ENCODE measurements at places on chromosomes 2 and 18.
A peak's percentile ranks its signal among the peaks of the same experiment; 100 is the strongest.

- DNase-seq, result no peak
Measured at GRCh38 chr2:176280867-176281658, 11.8 kb downstream of the MTX2 start.

GRCh38 chr2:208571764-208572131, 165.2 kb downstream of the PTH2R start:
- DNase-seq, result no peak

DNA sequence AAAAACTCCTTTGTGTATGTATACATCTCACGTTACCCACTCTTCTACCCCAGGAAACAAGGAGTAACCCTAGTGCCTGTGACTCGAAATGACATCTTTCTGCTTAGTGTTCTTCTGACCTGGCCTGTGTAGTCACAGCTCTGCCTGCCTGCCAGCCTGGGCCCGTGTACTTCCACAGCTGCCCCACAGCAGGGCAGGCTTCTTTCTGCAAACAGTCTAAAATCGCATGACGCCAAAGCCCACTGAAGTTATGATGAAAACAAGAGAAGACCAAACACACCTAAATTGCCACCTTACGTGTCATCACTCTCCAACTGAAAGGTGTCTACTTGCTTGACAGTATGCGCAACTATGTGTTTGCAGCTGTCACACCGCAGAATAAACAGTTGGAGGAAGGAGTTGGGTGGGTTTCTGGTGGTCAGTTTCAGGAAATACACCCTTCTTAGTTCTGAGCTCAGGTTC, 1.5 kb downstream of the GAREM1 start:
- DNase-seq, result no peak

DNA sequence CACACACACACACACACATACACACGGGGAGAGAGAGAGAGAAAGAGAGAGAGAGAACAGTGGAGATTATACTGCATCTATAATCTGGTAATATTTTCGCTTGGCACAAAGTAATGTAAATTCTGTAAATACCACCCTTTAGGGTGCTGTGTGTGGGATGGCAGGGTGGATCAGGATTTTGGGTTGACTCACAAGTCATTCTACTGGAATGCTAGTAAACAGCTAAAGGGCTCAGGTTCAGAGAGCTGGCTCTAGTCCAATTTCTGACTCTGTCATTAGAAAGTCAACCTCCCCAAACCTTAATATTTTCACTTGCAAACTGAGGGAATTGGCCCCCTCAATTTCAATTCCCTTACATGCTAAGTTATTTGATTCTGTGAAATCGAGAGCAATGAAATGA, 308.3 kb downstream of the TSN start:
- no peak for DNase-seq

DNA sequence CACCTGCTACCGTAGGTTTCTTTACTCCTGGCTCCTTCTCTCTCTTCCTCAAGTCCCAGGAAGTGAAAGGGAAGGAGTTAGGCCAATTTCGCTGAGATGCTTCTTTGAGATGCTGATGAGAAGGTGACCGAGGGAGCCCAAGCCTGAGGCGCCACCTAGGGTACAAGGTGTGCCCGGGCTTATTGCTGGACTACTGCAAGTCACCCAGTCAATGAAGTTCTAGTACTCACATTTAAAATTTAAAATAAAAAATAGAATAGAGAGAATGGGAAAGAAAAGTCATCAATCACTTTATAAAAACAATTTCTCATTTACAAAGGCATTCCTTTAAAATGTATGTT, 45.3 kb downstream of the ACAA2 start:
- no peak for DNase-seq

DNA sequence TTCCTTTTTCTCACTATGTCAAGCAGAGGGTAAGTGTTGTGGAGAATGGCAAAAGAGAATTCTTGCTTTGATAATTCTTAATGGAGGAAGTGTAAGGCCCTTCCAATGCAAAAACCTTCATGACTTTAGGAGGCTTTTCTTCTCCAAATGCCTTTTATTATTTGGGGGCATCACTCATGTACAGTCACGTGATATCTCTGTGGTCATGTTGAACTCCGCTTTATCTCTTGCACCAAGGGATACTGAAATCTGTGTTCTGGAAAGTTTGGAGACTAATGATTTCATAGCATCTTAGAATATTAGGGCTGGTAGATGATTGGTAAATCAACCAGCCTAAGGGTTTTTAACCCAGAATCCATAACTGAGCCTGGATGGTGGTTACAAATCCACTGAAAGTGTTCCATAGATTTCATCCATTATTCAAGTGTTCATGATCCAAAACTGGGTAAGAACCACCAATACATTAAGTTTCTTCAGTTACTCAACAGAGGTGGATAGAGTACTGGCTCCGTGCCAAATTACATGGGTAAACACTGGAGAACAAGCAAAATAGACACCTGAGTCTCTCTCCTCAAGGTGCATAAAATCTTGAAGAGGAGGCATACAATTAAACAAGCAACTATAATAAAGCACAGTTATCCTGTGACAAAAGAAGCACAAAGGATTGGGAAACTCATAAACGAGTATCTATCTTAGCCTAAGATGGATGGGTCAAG, 169.6 kb upstream of the EPHA4 start:
- DNase-seq, result no peak

DNA sequence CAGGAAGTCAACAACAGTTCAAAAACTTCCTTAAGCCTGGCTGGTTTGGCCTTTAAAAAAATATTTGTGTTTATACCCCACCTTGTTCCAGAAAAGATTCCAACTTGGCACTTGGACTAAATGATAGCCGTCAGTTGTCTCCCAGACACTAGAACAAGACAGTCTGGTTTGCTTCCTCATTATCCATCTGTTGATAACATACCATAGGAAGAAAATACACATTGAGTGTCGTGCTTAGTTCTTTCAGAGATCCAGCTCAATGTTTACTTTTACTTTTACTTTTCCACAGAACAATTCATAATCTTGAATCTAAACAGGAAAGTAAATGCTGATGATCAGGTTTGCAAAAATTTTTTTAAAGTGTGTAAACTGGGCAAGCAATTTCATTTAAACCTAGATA, 2.4 kb upstream of the VPS54 start:
- no peak for DNase-seq

DNA sequence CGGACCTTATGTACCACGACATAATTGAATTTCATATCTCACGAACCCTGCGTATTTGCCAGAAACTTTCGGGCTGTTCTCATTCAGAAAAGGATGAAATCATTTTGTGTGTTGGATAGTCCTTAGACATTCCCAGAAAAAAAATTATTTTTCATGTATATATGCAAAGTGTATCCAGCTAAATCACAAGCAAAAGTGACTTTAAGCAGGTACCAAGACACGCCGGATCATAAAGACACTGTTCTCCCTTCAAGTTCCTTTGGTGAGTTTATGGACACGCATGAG, 35.1 kb upstream of the PNO1 start:
- no peak for DNase-seq

DNA sequence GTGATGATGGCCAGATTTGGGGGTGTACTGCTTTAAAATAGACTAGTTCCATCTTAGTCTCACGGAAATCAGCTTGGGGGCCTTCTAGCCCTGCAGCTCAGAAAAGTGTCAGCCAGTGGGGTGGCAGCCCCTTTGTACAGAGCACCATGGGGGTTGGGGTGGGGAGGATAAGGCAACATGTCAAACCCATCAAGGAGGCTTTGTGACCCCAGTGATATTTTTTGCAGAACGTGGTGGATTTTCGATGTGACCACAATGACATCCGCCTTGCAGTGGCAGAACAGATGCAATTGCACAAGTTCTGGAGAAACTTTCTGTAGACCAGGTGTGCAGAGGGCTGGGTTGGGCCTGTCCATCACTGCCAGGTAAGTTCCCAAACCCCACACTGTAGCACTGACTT, 3.0 kb upstream of the CD8A start:
- DNase-seq, result no peak

GRCh38 chr18:68418226-68418868, 296.6 kb downstream of the TMX3 start:
- DNase-seq, result no peak

DNA sequence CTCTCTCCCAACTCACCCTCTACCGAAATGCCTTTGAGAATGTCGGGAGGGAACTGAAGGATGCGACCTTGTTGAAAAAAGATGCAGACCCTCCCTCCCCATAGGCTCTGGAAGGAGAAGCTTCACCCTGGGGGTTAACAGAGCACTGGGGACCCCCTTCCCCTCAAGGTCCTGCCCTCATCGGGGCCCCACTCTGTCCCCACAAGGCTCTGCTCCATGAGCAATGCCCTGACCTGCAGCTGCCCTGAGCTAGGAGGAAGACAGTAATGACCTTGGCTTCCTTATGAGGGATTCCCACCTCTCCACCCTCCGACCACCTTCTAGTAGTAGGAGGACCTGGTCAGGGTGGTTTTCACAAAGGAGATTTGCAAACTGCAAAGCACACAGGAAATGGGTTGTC, 44.4 kb upstream of the HPCAL1 start:
- DNase-seq, result no peak

DNA sequence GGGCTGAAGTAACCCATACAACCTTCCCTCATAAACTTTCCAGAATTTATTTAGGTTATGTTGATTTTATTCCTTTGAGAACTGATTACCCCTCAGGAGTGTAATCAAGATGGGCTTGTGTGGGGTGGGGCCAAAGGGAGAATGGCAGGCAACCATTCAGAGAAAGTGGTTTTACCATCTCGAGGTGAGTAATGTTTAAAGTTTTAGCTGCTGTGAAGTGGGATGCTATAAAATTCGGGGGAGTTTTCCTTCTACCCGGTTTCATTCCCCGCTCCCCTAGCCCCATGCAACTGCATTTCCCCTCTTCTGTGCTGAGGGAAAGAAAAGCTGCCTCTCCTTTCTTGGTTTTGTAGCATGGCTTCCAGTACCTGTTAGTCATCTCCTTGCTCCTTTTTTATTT, 34.7 kb downstream of the MAP4K4 start:
- no peak for DNase-seq

GRCh38 chr2:148874868-148875341, at the start of gene KIF5C:
KIF5C (plus strand) TSS chr2:148875227; CDS start chr2:148875618, 391 bp downstream.
- peak; percentile 90 for DNase-seq

All from T-helper 9 cell (primary cell).